Smooth muscle cell of the coronary artery (primary cell): ENCODE measurements at places on chromosomes 1 and 21. TPM values are rescaled to one million over a fixed set of nuclear protein-coding genes. Genes with fewer than 3 reads are reported as not detected.

Gene LYST
- 10.4 and 31.7 TPM in 2 replicates for total RNA-seq

Gene CORT
- 0.08 TPM in 1 of 2 replicates, not detected in the other for total RNA-seq

Gene IL12RB2
- not detected in 2 replicates for total RNA-seq

Gene TYW3
- total RNA-seq = 8.8 and 19.2 TPM in 2 replicates

Gene NLRP3
- total RNA-seq = 0.23 TPM in 1 of 2 replicates, not detected in the other

Gene ALG14
- total RNA-seq = 1.7 and 1.8 TPM in 2 replicates

Gene RUNX1
- 12.3 and 42.5 TPM in 2 replicates for total RNA-seq

Gene LDLRAD1
- not detected in 2 replicates for total RNA-seq

Gene HUNK
- 0.47 TPM in 1 of 2 replicates, not detected in the other for total RNA-seq

Gene ZMYND12
- 0.15 and 0.59 TPM in 2 replicates for total RNA-seq

Gene FMO4
- total RNA-seq = 1.9 and 3.7 TPM in 2 replicates

Gene IL22RA1
- total RNA-seq = not detected in 2 replicates

Gene PRAMEF7
- total RNA-seq = not detected in 2 replicates

Gene RBM11
- 0.35 TPM in 1 of 2 replicates, not detected in the other for total RNA-seq

Gene CFAP141
- total RNA-seq = not detected in 2 replicates

Gene CCDC181
- 0.38 TPM in 1 of 2 replicates, not detected in the other for total RNA-seq

Gene LCA5L
- total RNA-seq = 0.35 and 0.75 TPM in 2 replicates

Gene NBPF4
- total RNA-seq = not detected in 2 replicates

Gene NDUFV3
- 21.8 and 42.8 TPM in 2 replicates for total RNA-seq

Gene TCP10L
- total RNA-seq = 0.94 TPM in 1 of 2 replicates, not detected in the other

Gene ADGRL2
- 71.3 and 131 TPM in 2 replicates for total RNA-seq

Gene NTRK1
- 0.08 and 0.12 TPM in 2 replicates for total RNA-seq

Gene CHIA
- not detected in 2 replicates for total RNA-seq

Gene CTTNBP2NL
- 4.0 and 12.9 TPM in 2 replicates for total RNA-seq

Gene CFAP45
- total RNA-seq = 0.23 and 1.1 TPM in 2 replicates

Gene CHI3L1
- 0.15 and 231 TPM in 2 replicates for total RNA-seq

Gene C1QTNF12
- 0.35 and 0.53 TPM in 2 replicates for total RNA-seq

Gene KRTAP12-2
- not detected in 2 replicates for total RNA-seq

Gene OR2T2
- not detected in 2 replicates for total RNA-seq

Gene OLIG2
- not detected in 2 replicates for total RNA-seq

Gene TMEM82
- not detected in 2 replicates for total RNA-seq

Gene FCGR1A
- 0.08 TPM in 1 of 2 replicates, not detected in the other for total RNA-seq

Gene AMPD1
- total RNA-seq = not detected in 2 replicates

Gene ATP6V1G3
- total RNA-seq = not detected in 2 replicates

Gene ALPL
- total RNA-seq = 2.9 and 126 TPM in 2 replicates

Gene RNU1-4
- total RNA-seq = 2,564 and 3,022 TPM in 2 replicates

Gene PLPPR5
- not detected in 2 replicates for total RNA-seq

Gene OR10R2
- not detected in 2 replicates for total RNA-seq

Gene OR2T11
- not detected in 2 replicates for total RNA-seq

Gene SON
- total RNA-seq = 67.6 and 96.1 TPM in 2 replicates

Gene FMO5
- total RNA-seq = 0.75 and 1.2 TPM in 2 replicates

Gene SSX2IP
- 4.9 and 14.6 TPM in 2 replicates for total RNA-seq

Gene OR2T29
- not detected in 2 replicates for total RNA-seq

Gene APCS
- total RNA-seq = not detected in 2 replicates

Gene GLIS1
- 0.23 and 0.30 TPM in 2 replicates for total RNA-seq

Gene PHGDH
- 97.8 and 132 TPM in 2 replicates for total RNA-seq

Gene FCRLB
- 0.59 and 0.83 TPM in 2 replicates for total RNA-seq

Gene SH3BGR
- 0.94 and 5.2 TPM in 2 replicates for total RNA-seq

Gene CRYBG2
- total RNA-seq = not detected in 2 replicates

Gene EVI5
- total RNA-seq = 43.4 and 132 TPM in 2 replicates

Gene IGSF9
- 0.12 TPM in 1 of 2 replicates, not detected in the other for total RNA-seq

Gene ACTL8
- 0.47 TPM in 1 of 2 replicates, not detected in the other for total RNA-seq

Gene C1orf94
- not detected in 2 replicates for total RNA-seq

Gene PLEKHN1
- under 0.01 and 0.60 TPM in 2 replicates for total RNA-seq

Gene SH2D2A
- total RNA-seq = 0.30 TPM in 1 of 2 replicates, not detected in the other

Gene RNF115
- 7.7 and 8.9 TPM in 2 replicates for total RNA-seq
